ENCODE measurements at places on chromosomes 6 and 20.

- no peak for DNase-seq
Observed at GRCh38 chr6:93676581-93676980, 257.2 kb upstream of the EPHA7 start.

DNA sequence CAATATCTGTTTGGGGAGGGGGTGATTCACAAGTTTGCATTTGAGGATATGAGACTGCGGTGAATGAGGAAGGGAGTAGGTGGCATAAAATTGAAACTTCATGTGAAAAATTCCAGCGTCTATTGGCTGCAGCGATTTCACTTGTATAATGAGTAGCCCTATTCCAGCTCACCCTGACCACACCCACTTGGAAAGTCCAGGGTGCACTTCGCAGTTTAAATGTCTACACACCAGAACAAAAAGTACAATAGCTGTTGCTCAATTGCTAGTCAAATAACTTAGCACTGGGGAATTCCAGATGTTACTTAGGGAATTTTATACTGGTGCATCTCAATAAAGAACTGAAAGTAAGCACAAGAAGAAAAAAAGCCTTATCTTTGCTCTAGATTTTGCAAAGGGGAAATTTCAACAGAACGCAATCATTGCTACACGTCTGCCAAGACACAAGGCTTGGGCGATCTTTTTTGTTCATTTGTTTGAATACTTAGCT lies 6.3 kb downstream of the TNFAIP3 start:
- DNase-seq, result no peak

- DNase-seq, result no peak
Observed at GRCh38 chr6:144480473-144480872, 195.3 kb downstream of the UTRN start.

GRCh38 chr6:160431791-160432404 lies 83.7 kb downstream of the SLC22A3 start:
- no peak for DNase-seq

DNA sequence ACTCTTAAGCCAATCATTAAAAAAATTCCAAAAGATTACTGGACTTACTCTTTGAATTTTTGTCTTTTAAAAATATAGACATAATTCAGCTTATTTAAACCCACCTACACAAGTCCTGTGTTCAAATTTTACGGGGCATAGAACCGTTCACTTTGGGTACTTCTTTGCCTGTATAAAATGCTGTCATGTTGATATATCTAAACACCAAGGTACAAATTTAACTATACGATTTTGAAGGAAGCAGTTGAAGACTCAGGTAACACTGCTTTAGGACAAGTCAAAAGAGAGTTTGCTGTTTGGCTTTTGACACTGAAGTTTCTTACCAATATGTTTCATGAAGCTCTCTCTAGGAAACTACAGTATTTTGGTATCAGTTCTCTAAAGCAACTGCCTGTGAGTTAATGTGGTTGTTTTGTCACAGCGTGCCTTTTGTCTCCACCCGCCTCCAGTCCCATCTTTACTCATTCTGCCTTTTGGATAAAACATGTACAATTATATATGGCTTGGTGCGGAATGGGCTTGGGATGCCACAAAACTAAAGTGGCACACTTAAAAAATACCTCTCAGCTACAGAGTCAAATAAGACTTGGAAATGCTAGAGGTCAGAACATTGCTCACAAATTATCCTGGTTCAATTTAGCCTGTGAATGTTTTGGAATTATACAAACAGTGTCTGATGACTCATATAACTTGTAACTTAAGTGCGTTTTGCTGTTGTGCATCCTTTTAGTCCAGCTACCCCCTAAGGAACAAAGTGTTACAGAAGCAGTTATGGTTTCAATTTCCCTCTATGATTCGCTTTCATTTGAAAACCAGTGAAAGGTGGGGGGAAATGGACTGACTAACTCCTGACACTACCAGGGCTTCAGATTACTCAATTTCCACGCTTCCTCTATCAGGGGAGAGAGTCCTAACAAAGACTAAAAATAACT lies 38.7 kb downstream of the RGS17 start:
- DNase-seq, result peak; percentile 68

DNA sequence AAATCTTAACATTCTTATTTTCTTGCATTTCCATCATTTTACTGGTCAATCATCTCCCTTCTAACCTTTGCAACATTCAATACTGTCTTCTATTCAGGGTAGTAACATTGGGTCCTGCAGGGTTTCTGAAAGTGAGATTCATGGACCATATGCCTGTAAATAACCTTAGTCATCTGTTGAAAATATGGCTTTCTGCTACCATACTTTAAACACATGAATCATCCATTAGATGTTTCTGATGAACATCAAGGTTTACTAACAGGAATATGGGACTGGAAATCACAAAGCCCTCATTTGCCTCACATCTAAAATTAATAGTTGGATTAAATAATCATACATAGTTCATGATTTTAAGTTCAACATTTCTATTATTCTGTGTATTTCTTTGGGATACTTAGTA lies 475.9 kb upstream of the MARCKS start:
- no peak for DNase-seq

DNA sequence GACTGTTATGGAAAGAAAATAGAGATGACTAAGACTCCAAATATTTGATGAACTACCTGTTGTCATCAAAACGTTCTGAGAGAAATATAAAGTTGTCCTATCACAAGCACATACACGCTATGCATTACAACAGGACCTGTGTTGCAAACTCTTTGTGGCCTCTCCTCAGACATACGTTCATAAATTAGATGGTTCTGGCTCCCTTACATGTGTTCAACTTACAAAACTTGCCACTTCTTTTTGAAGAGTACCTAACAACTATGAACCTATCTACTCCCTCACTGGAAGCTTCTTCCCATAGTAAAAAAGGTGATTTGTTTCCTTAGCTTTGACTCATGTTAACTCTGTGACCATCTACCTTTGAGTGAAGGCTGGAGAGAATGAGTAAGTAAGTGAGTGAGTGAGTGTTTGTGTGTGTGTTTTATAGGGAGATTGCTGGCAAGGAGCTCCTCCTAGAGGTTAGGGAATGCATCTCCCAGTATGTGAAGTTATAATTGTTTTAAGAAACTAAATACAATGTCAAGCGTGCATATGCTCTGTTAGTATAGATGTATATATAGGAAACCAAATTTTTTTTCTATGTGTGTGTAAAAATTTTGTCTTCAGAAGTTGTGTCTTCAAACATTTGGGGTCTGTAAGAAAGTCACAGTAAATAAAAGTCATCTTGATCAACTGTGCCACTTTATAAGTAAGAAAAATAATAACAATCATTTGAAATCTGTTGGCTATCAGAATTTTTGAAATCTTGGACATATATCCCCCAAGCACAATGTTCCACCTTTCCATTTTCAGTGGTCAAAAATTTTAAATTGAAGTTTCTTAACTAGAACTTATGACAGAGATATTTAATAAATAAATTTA lies 1211.1 kb upstream of the GJE1 start:
- peak; percentile 87 for DNase-seq

DNA sequence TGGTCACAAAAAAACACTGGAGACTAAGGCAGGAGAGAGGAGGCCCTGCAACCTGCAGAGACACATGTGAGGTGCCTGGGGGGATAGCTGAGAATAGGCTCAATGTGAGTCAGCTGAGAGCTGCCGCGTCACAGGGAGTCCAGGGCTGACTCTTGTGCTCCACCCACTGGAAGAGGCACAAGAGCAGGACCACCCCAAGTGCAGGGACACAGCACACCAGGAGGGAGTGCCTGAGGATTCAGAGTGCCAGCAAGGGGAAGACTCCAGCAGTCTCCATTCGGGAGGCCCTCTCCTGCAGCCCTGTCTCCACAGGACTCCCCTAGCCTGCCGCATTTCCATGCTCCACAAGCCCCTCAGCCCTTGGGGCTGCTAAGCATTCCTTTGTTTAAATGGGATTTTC lies 105.5 kb downstream of the HUS1B start:
- DNase-seq, result peak; percentile 18

DNA sequence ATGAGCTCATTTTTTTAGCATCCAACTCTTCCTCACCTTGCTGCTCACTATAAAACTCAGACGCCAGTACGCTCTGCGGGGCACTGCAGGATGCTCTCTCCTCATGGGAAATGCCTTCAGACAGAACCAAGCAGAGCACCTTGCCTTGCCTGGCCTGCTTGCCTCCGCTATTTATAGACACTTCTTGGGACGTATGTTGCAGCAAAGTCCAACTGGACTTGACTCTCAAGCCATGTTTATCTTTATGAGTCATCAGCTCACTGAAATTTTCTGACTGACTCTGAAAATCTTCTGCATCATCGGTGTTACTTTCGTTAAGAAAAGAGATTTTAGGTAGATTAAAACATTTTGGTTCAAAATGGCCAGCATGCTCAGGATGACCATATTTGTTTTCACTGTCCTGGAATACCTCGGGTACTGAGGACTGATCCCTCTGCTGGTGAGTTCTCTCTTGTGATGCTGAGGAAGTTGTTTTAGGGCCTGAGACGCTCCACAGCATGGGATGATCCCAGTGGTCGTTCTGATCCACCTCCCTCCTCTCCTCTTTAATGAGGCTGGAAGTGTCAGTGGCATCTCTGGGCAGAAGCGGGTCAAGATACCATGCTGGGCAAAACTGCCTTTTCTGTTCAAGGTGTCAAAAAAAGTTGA lies 204.5 kb downstream of the KIF16B start:
- DNase-seq, result no peak

DNA sequence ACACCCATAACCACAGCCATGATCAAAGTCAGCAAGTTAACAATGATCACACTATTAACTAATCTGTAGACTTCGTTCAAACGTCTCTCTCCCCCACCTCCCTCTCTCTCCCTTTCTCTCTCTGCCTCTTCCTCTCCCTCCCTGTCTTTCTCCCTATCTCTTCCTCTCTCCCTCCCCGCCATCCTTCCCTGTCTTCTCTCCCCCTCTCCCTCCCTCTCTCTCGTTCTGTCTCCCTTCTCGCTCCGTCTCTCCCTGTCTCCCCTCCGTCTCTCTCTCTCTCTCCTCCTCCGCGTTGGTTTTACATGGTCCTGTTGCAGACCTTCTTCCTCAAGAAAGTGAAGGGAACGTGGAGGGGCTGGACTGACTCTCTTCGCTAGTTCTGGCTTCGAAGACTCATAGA lies 308.9 kb upstream of the FOXQ1 start:
- DNase-seq, result no peak

- no peak for DNase-seq
Observed at GRCh38 chr20:47724910-47725247, 60.4 kb downstream of the SULF2 start.

GRCh38 chr6:67131827-67132226 lies 1424.8 kb upstream of the EYS start:
- no peak for DNase-seq

DNA sequence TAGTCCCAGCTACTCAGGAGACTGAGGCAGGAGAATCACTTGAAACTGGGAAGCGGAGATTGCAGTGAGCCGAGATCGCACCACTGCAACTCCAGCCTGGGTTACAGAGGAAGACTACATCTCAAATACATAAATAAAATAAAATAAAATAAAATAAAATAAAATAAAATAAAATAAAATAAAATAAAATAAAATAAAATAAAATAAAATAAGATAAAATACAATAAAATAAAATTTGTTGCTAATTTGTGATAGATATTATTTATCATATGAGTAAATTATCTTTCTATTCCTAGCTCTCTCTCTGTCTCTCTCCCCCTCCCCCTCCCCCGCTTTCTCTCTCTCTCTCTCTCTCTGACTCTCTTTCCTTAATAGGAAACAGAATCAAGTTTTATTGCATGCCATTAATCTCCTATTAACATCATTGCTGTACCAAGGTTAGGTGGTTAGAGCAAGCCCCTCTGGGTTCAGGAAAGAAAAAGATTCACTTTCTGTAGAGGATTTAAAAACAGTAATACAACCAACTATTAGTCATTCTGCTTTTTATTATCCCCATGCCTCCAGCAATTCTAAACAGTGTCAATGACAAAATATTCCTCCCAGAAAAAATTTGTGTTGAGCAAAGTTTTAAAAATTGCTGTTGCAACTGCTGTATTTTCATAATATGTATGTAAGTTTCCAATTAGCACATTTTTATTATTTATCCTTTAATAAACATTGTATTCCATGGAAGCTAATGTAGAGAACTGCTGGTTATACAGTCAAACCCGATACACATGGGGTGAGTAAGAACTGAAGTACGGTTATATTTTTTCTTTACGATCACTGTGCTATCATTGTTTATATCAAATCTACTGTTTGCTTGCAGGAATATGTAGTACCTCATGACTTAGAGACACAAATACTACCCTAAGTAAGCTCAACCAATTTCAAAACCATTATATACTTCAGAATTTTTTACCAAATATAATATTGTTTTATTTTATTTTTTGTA lies 22.1 kb downstream of the BMP5 start:
- no peak for DNase-seq

DNA sequence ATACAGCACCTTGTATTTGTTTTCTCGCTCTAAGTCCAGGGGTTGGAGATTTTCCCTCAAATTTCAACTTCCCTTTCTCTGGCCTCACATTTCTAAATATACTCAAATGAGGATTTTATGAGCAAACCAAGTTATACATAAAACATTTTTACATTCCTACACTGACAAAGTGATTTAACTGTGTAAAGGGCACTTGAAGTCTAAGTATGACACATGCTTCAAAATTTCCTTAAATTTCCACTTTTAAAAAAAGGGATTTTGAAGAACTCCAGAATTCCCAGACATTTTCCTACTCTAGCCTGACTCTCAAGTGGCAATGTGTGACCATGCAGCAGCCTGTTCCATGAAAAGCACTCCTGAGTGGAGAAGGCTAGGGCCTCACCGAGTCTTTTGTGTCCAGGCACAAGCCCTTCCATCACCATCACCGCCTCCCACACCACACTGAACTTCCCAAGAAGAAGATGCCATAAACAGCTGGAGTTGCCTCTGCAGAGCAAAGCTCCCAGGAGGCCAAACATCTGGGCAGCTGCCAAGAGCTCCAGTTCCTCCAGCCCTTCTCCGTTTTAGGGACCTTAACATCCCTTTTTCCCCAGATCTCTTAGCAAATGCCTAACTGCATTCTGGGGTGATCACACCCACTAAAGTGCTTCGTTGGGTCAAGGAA lies 68.9 kb downstream of the NCR2 start:
- DNase-seq, result no peak

DNA sequence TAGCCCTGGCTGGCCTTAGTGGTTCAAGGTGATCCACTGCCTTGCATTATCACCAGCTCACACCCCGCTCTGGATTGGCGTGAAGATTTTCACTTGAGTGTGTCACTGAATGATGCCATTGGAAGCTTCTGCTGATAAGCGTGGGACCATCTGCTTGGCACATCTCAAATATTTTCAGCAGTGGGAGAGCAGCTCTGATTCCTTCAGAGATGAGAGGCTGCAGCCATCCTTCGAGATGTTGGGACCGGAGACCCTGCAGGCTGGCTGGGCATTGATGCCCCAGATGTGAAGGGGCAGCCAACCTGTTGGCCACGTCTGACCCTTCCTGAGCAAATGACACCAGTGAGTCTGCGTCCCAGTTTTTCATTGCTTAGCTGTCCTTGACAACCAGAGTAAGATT lies at the start of gene MAS1:
Gene MAS1, plus strand, starts transcription at position 197 of the 400 bp plus-strand sequence. CDS start 15,968 bp downstream, outside the sequence.
- no peak for DNase-seq

DNA sequence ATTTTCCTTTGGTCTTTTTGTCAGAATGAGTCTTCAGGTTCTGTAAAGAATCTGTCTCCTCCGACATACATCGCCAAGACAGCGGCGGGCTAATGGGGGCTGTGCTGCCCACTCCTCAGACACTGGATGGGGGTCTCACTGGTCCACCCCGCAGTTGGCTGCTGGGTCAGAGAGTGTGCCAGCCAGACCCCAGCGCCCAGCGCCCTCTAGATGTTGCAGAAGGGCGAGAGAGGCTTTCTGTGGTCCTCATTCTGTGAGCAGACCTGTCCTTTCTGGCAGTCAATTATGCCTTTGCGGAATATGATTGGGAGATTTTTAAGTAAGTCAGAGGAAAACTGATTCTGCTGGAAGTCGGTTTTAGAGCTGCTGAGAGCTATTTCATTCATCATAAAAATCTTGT lies 7.8 kb upstream of the CCR6 start:
- DNase-seq, result no peak

GRCh38 chr20:2887715-2888114 lies 14.4 kb downstream of the PTPRA start:
- DNase-seq, result no peak

Data from RKO (cell line).